ENCODE measurements at places on chromosomes 1 and 21. TPM values are rescaled to one million over a fixed set of nuclear protein-coding genes. Genes with fewer than 3 reads are reported as not detected.

DDR2 gene
- 18.3 TPM for polyA plus RNA-seq

MPL gene
- polyA plus RNA-seq, result 0.21 TPM

GRCh38 chr1:202861420-202862132, 27.4 kb downstream of the RABIF start:
- peak; percentile 92 for DNase-seq
- peak overlapping the region; percentile 77 for H3K4me3 ChIP-seq

GRCh38 chr1:64038965-64039364, 164.5 kb upstream of the UBE2U start:
- peaks cover 4% of the 10 kb centered on the region for H3K4me1 ChIP-seq
- H3K36me3 ChIP-seq, result no peaks in the 10 kb centered on the region
- H3K4me3 ChIP-seq, result no peak overlapping the region
- peak overlapping the region; percentile 4 for H3K27ac ChIP-seq
- DNase-seq, result peak; percentile 13
- no peaks in the 10 kb centered on the region for H3K27me3 ChIP-seq

Measured in large intestine (tissue), 12 donors.